ENCODE measurements at places on chromosomes 7 and 10.

DNA sequence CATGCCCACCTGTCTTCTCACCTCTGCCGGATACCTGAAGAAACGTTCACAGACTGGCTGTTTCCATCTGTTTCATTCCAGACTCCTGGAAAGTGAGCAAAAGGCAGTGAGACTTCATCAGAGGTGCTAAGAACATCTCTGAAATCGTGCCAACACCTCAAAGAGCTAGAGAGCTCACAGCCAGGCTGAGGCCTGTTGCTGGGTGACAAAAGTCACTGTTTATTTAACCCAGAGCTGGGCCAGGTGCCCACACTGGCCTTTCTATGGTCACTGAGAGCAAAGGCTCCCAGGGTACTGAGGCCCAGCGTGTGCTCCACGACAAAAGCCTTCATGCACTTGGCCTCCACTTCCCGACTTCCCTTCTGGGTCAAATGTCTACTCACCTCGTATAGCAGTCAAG, 3.7 kb upstream of the NANOS1 start:
- no peak for DNase-seq

DNA sequence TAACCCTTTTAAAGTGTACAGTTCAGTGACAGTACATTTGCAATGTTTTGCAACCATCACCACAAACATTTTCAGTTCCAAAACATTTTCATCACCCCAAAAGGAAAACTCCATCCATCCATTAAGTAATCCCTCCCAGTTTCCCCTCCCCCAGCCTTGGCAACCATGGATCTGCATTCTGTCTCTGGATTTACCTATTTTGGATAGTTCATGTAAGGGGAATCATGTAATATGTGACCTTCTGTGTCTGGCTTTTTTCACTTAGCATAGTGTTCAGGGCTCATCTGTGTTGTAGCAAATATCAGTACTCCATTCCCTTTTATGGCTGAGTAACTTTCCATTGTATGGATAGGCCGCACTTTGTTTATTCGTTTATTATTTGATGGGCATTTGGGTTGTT, 13.0 kb downstream of the PALD1 start:
- DNase-seq: no peak

GRCh38 chr7:13988065-13988464, 1.4 kb downstream of the ETV1 start:
- DNase-seq: no peak

DNA sequence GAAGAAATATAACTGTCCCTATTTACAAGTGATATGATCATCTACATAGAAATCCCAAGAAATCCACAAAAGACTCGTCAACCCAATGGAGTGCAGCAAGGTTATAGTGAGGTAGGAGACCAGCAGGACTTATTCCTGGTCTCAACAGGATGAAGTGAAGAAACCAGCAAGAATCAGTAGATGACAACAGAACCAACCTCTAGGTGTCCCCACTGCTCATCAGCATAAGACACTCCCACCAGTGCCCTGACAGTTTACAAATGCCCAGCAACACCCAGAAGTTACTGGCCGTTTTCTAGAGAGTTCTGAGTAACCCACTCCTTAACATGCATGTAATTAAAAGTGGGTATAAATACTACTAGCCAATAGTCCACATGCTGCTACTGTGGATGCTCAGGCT, 470.5 kb upstream of the LRRTM3 start:
- DNase-seq: no peak

DNA sequence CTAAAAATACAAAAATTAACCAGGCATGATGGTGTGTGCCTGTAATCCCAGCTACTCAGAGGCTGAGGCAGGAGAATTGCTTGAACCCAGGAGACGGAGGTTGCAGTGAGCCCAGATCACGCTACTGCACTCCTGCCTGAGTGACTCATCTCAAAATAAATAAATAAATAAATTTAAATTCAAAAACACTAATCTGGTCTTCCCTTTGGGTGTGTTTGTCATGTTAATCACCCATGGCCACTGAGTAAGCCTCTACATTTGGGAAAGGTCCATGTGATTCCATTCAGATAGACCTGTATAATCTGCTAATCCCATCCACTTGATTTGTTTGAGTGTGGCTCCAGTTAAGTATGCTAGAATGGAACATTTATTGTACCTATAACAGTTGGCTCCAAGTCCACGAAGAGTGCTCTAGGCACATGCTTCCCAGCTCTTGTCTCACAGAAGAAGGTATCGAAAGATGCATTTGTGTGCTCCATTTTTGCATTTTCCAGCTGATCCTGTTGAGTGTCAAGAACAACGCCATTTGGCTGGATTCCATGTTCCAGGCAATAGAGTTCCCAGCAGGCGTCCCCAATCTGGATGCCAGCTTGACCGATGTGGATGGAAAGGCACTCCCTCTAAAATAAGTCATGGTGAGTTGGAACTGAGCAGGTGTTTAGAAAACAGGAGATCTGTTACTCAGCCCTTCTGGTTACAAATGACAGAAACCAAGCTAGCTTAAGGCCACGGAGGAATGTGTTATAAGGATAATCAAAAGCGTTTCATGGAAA, 4.0 kb downstream of the TUBAL3 start:
- DNase-seq: no peak

DNA sequence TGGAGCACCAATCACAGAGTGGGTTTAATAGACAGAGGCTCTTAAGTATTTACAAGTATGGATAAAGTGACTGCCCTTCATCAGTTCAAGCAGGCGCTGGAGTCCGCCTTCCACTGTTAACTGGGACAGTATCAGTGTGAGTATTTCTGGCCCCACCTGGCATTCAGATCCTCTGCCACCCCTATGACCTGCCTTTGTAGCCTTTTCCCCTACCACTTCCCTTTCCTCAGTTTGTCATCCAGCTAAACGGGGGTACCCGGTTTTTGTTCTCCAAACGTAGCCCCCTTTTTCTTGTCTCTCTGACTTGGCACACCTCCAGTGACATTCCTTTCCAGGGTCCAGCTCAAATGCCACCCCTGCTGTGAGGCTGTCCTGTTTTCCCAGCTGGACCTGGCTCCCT, 134.4 kb downstream of the SNX10 start:
- no peak for DNase-seq

- DNase-seq: no peak
These were observed 139.4 kb downstream of the MAD1L1 start for GRCh38 chr7:2093215-2093842.

GRCh38 chr10:80070057-80070456, 8.4 kb upstream of the TMEM254 start:
- no peak for DNase-seq

DNA sequence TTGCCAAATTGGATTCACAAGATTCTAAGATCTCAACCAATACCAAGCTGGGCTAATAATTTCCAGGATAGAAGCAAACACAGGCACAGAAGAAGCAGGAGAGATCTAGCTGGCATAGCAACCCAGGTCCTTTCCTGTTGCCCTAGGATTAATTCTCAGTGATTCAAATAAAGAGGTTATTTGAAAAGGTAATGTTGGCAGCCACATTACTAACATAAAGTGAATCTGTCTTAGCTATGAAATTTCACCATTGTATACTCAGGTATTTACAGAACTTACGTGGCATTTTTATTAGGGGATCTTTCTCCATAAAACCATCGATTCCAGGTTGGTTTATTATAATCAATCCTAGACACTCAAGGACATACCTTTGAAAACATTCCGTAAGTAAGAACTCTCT, 379.3 kb upstream of the POM121L12 start:
- DNase-seq: no peak

DNA sequence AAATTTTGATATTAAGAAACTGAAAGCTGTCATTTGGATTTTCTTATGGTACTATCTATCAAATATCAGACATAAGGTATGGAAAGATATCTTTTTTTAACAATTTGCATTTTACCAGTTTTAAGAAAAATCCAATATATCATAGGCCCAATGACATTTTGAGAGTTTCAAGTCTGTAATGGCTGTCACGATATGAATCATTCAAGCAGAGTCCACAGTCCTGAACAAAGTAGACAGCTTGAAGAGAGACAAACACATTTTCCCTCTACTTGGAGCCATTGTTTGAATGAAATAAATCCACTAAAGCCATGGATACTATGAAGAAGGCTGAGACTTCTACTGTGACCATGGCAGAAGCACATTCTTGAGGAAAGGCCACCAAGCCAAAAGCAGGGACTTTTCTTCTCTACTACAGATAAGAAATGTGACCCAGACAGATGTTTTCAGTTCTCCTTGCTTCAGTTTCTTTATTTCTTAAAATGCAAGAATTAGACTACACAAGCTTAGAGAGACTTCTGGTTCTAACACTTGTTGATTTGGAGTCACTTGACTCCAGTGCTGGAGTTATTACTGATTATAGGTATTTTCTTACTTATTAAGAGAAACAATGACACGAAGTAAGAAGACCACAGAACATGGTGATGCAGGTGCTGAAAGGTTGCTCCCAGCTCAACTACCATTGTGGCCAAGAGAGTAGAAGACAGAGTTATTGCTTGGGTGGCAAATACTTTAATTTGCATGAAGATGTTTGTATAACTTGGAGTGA, 429.1 kb downstream of the KIF20B start:
- DNase-seq: no peak

DNA sequence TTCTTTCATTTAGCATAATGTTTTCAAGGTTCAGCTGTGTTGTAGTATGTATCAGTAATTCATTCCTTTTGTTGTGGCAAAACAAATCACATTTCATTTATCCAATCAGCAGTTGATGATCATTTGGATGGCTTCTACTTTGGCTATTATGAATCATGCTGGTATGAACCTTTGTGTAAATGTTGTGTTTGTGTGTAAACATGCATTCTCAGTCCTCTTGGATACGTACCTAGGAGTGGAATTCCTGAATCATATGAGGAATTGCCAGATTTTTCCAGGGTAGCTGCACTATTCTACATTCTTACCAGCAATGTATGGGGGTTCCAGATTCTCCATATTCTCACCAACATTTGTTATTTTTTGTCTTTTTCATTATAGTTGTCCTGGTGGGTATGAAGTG, 578.5 kb upstream of the MKI67 start:
- no peak for DNase-seq

- peak; percentile 42 for DNase-seq
These were observed 221.7 kb downstream of the PHTF2 start for GRCh38 chr7:78020136-78020873.

DNA sequence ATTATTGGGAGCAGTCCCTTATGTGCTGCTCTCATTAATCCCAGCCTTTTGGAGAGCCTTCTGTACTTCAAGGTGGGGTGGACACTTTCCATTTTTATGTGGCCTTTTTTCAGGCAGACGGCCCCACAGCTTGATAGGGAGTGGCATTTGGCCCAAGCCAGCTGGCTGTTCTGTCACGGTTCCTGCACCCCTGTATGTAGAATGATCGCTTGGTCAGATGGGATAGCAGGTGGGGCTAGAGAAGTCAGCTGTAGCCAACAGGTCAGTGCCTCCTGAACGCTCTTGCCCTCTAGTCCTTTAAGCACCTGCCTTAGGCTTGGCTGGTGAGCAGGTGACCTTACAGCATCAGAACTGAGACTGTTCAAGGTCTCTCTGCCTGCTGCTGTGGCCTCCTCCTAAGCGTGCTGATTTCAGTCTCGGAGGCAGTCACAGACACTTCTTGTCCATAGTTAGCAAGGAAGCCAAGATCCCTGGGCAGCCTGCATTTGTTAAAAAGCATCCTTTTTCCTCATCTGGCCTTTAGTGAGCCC, 95.3 kb downstream of the LRRC4 start:
- DNase-seq: no peak

GRCh38 chr7:50394315-50394714, 55.8 kb downstream of the FIGNL1 start:
- no peak for DNase-seq

DNA sequence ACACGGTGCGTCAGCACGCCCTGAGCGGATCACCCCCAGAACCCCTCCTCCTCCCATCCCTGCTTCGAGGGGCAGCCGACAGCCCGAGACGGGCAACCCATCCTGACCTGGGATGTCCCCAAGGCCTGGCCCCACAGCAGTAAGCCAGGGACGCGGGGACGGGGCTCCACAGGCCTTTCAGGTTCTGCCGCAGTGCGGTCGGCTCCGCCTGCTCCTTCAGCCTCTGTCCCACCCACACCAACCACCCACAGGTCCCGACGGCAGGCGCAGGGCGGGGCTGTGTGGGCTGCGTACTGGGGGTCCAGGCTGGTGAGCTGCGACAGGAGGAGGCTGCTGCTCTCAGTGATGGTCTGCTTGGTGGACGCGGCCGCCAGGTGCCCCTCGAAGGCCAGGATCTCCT, 16.7 kb downstream of the INTS1 start:
- no peak for DNase-seq

DNA sequence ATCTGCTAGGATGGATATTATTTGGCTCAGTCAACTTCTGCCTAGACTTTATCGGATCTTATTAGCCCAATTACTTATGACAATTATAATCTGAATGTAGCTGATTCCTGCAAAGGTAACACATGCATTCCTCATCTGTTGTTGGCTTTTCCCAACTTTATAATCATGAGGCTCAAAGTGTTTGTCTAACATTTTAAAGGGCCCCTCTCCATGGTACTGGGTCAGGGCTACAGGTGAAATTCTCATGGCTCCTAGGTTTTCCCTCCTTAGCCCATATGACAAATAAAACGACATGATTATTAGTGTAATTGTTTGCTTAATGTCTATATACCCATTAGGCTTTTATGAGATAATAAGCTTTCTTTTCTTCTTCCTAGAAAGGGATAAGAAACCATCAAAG, 4.2 kb upstream of the LRGUK start:
- DNase-seq: no peak

DNA sequence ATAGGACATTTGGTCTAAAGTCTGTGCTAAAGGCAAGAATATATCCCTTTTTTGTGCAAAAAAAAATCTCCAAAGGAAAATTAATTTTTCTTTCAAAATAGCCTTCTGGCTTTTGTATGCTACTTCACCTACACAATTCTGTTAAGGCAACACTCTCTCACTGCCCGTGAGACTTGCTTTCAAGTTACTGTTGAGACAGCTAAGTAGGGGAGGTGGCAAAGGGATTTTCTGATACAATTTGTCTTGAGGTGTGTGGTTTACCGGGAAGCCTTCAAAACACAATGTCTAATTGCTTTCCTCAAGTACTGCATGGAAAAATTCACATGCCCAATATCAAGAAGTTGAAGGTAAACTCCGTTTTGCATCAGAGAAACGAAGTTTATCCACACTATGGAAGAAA, 50.8 kb upstream of the RSU1 start:
- DNase-seq: no peak

DNA sequence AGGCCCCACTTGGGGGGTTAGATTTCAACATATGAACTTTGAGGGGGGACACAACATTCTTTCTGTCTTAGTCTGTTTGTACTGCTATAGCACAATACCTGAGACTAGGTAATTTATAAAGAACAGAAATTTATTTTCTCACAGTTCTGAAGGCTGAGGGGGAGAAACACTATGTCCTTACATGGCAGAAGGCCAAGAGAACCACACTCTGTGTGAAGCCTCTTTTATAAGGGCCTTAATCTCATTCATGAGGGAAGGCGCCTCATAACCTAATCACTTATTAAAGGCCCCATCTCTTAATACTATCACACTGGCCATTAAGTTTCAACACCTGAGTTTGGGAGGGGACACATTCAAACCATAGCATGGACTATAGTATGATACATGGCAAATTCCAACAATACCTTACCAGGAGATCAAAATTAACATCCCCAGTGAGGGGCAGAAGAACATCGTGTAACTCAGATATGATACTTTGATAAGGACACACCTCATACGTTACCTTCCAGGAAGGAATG, 9.3 kb upstream of the PDLIM1 start:
- no peak for DNase-seq

GRCh38 chr7:2072042-2072441, 160.7 kb downstream of the MAD1L1 start:
- peak; percentile 44 for DNase-seq
